ENCODE measurements at places on chromosomes 11 and 22.

DNA sequence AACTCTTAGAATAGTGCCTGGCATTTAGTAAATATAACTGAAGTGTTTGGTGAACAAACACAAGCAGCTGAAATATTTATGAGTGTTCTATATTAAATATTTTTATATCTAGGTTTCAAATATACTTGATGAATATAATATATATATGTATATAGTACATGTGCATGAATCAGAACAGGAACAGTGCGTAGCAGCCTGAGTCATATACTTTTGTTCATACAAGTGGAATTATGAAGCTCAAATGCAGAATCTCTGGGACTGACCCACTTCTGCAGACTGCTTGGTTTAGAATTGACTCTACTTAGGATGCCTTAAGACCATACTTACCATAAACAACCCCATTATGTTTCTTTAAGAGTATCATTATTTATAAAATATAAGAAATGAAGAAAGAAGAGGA, 997.8 kb upstream of the RAG2 start:
- DNase-seq: no peak

DNA sequence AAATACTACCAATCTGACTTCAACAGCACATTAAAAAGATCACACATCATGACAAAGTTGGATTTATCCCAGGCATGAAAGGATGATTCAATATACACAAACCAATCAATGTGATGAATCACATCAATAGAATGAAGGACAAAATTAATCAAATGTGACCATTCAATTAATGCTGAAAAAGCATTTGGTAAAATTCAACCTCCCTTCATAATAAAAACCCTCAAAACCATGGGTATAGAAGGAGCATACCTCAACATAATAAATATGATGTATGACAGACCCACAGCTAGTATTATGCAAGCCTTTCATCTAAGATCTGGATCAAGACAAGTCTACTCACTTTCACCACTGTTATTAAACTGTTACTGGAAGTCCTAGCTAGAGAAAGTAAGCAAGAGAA, 921.7 kb upstream of the RAG2 start:
- no peak for DNase-seq

DNA sequence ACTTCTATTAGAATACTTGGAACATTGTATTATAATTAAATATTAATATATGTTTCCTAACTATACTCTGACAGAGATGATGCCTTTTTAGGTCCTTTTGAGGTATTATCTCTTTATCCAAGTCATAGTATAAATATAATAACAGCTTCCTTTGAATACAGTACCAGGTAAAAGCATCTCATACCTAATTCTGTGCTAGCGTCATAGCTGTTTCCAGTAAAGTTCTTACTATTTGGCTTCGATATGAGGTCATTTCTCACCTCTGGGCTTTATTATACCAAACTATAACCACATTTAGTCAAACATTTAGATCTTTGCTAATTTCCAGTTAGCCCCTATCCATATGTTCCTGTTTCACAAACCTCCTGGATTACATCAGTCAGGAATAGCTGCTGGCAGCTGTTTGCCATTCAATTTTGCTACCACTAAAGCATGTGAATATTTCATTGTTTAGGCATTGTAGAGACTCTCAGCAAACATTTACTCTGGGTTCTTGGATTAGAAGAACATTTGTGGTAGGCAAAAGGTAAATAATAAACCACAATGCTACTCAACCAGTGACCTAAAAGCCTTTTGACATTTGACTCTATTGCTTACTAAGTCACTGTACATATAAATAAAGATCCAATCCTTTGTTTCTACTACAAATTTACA, 255.1 kb downstream of the TTC28 start:
- no peak for DNase-seq

DNA sequence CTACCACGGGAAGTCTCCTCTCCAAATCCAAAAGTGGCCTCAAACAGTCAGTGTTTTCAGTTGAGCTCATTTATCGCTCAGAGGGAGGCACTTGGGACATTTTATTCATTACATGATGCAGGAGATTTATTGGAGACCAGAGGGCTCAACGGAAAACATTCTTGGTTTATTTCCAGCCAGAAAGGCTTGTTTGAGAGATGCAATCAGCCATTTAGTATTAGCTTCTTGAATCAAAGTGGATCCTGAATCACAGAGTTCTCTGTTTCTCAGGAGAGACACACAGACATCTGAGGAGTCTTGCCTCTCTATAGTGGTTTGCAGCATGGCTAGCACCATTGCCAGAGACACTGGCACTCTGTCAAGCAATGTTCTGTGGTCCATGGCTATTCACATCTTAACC, 31.5 kb downstream of the CD44 start:
- no peak for DNase-seq

GRCh38 chr22:50325444-50326224, 1.2 kb downstream of the DENND6B start:
- no peak for DNase-seq

DNA sequence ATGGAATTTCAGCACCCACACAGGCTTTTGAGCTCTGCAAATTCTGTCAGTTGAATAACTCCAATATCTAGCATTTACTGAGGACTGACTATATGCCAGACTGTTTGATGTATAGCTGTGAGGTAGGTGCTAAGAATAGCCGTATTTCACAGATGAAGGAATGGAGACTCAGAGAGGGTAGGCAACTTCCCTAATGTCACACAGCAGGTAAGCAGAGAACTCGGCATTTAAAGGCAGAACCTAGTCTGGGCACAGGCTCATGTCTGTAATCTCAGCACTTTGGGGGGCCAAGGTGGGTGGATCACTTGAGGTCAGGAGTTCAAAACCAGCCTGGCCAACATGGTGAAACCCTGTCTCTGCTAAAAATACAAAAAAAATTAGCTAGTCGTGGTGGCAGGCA, 184.1 kb downstream of the BCR start:
- DNase-seq: no peak

DNA sequence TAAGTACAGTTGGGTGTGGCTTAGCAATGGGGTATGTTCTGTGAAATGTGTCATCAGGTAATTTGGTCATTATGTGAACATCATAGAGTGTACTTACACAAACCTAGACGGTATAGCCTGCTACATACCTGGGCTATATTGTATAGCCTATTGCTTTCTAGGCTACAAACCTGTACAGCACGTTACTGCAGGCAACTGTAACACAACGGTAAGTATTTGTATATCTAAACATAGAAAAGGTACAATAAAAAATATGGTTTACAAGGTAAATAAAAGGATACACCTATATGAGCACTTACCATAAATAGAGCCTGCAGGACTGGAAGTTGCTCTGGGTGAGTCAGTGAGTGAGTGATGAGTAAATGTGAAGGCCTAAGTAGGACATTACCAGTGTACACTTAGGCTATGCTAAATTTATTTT, 73.1 kb upstream of the GDPD4 start:
- no peak for DNase-seq

- DNase-seq: no peak
Observed at GRCh38 chr22:26608129-26608528, 9.7 kb downstream of the CRYBB1 start.

DNA sequence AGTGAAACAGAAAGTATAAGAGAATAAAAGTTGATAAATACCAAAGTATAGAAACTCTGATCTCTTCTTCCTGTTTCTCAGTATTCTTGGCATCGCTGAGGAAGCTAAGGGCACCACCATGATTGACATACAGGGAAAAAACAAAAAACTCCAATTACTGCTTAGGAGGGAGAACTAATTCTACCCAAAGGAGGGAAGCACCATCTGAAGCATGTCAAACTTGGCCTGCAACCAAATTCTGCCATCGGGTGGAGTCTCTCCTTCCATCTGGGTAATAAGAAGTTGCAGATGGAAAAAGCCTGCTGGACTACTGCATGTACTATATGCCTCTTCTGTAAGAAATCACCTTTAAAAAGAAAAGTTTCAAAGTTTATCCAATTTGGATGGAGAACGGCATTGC, 30.5 kb upstream of the PPP2R1B start:
- DNase-seq: no peak

- DNase-seq: no peak
Observed at GRCh38 chr11:75911459-75911858, 96.4 kb downstream of the UVRAG start.

Data from activated T-cell treated with anti-CD3 and anti-CD28 coated beads for 1 hour (primary cell).